ENCODE measurements at places on chromosomes 1 and 21.
A peak's percentile ranks its signal among the peaks of the same experiment; 100 is the strongest.

DNA sequence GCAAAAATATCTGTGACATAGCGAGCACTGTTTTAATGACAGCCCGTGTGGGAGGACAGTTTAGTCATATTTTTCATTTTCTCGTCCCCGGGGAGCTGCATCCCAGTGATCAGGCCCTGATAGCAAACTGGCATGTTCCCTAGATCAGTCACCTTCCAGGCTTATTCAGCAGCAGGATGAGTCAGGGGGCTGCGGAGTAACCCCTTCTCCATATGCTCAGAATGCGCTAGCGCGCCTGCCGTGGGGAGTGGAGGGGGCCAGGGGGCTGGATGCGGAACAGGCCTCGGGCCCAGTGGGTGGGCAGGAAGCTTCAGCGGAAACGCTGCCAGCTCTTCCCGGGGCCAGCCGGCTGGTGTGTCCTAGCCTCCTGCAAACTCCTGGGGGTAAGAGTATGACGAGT is 94.0 kb downstream of the KCND3 start:
- DNase-seq = no peak

GRCh38 chr1:188778578-188778977 is 1699.1 kb downstream of the BRINP3 start:
- no peak for DNase-seq

DNA sequence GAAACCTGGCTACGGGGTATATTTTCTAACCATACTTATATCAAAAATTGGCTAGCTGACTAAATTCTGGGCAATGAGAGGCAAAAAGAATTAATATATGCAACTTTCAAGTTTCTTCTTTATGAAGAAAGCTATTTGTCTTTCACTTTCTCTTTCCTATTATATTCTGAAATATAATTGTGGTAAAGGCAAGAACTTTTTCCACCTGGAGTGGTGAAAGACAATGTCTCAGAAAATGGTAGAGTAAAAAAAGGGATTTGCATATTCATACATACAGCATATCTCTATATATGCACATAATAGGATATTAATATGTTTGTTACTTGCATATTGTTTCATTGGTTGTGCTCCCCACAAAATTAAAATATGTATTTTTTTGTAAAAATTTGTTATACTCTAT is 793.8 kb downstream of the PLA2G4A start:
- DNase-seq = no peak

DNA sequence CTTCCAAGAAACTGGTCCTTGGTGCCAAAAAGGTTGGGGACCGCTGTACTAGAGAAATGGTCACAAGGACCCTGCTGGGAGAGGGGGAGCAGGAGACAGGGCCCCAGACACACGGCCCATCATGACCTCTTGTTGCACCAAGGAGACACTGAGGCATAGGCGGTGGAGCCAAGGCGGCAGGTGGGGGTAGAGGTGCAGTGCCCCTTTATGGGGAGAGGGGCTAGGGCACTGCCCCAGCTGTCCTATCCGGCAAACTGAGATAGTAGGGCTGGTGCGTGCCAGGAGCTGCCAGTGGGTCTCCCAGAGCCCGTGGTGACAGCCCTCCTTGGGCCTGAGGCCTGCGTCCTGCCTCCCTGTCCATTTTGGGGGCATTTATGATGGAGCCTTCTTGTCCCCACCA is 20.3 kb downstream of the TNNT2 start:
- DNase-seq = no peak

- DNase-seq = peak; percentile 83
These were observed 120.8 kb upstream of the ADGRL2 start for GRCh38 chr1:81679942-81680341.

GRCh38 chr1:119919241-119919640 is 22.9 kb upstream of the ADAM30 start:
- no peak for DNase-seq

GRCh38 chr1:21652101-21652936 is 16.8 kb downstream of the RAP1GAP start:
- no peak for DNase-seq

GRCh38 chr1:62082456-62083363 is 111.9 kb upstream of the L1TD1 start:
- peak; percentile 27 for DNase-seq
